Fibroblast of villous mesenchyme (primary cell): ENCODE measurements at places on chromosomes 12 and 14. TPM values are rescaled to one million over a fixed set of nuclear protein-coding genes. Genes with fewer than 3 reads are reported as not detected.
A peak's percentile ranks its signal among the peaks of the same experiment; 100 is the strongest.

The CCDC77 gene
- total RNA-seq: 9.1 and 9.7 TPM in 2 replicates

GRCh38 chr14:27863166-27863565 is 903.4 kb upstream of the FOXG1 start:
- DNase-seq: no peak

GRCh38 chr12:59149995-59150642 is 229.8 kb upstream of the LRIG3 start:
- peak; percentile 87 for DNase-seq

DNA sequence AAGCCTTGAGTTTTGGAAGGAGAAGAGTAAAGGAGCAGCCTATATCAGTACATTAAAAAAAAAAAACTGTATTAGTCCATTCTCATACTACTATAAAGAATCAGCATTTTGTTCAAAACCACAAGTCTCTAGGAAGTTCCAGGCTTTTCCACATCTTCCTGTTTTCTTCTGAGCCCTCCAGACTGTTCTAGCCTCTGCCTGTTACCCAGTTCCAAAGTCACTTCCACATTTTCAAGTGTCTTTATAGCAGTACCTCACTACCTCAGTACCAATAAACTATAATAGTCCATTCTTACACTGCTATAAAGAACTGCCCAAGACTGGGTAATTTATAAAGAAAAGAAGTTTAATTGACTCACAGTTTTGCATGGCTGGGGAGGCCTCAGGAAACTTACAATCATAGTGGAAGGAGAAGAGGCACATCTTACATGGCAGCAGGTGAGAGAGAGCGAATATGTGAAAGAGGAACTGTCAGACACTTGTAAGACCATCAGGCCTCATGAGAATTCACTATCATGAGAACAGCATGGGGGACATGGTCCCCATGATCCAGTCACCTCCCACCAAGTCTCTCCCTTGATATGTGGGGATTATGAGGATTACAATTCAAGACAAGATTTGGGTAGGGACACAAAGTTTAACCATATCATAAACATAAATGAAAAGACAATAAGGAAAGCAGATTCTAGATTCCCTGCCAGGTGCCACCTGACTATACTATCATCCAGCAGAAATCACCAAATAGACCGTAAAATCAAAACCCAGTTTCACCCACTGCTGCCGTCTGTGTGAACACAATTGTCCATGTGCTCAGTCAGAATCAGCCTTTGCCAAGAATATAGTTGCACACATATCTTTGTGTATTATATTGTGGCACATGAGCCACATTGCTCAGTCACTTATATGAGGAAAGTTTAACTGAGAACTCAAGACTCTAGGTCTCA is 27.8 kb downstream of the TOGARAM1 start:
- DNase-seq: no peak

GRCh38 chr12:116637589-116638150 is 78.5 kb downstream of the MAP1LC3B2 start:
- DNase-seq: no peak

- no peak for DNase-seq
These were observed 477.9 kb downstream of the MED13L start for GRCh38 chr12:115799610-115800009.

- no peak for DNase-seq
These were observed 48.8 kb downstream of the A2M start for GRCh38 chr12:9066755-9067423.

The BATF gene
- not detected in 2 replicates for total RNA-seq

GRCh38 chr14:67357969-67358354 is 1.6 kb downstream of the ATP6V1D start:
- peak; percentile 38 for DNase-seq

DNA sequence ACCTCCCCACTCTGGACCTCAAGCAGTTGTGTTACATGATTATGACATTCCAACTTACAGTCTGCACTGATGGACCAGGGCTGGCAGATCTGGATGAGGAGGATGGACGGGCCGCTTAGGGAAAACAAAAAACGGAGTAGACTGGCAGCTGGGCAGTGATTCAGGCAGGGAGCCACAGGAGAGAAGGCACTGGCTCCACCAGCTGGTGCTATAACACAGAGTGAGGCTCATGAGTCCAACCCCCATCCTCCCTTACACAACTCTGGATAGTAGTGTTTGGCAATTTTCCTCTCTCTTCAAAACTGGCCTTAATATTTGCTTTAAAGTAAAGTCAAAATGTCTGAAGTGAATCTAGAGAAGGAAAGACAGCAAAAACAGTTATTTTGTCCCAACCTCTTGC is 9.7 kb upstream of the RIC8B start:
- DNase-seq: peak; percentile 55

DNA sequence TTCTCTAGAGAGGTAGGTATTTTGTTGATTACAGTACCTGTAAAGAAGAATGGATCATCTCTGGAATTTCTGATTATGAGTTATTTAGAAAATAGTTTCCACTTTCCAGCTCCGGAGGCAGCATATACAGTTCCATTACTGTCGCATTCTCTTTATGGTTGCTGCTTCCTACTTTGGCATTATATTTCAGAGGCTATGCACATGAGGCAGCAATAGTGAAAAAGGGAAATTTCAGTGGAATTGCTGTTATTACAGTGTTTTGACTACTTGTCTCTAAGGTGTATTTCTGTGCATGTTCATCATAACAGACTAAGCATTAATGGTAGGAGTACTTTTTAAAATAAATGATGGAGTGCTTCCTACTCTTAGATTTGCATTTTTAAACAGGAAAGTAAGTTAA is 10.2 kb downstream of the GNG2 start:
- DNase-seq: no peak

The PRH1 gene
- total RNA-seq: 30.2 and 32.9 TPM in 2 replicates

DNA sequence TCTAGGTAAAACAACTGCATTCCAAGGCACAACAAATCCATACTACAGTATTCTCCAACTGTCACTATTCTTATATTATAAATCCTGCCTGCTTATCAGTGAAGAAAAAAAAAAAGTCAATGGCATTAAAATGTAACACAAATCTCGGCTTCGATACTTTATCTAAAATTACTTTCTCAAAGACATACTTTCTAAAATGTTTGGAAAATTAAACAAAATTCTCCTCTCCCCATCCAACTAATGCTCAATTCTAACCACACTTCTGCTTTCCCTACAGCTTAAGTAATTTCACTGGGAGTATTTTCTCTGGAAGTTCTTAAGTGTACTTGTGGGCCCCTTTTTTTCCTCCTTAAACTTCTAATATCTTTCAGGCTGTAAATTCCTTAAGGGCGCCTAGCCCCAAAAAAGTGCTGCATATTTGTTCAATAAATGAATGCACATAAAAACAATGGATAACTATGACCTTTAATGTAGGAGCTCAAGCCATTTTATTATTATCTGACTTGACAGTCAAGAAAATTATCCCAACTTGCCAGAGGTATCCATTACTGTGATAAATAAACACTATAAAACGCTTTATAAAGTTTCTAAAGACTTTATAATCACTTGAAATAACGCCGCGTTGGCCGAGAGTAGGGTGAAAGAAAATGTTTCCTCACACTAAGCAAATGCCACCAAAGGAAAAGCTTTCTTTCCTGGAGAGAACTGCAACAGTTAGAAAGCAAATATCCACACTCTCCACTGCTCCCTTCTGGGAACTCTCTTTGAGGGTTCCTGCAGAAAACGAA is 977 bp downstream of the HEATR5A start:
- DNase-seq: peak; percentile 16

DNA sequence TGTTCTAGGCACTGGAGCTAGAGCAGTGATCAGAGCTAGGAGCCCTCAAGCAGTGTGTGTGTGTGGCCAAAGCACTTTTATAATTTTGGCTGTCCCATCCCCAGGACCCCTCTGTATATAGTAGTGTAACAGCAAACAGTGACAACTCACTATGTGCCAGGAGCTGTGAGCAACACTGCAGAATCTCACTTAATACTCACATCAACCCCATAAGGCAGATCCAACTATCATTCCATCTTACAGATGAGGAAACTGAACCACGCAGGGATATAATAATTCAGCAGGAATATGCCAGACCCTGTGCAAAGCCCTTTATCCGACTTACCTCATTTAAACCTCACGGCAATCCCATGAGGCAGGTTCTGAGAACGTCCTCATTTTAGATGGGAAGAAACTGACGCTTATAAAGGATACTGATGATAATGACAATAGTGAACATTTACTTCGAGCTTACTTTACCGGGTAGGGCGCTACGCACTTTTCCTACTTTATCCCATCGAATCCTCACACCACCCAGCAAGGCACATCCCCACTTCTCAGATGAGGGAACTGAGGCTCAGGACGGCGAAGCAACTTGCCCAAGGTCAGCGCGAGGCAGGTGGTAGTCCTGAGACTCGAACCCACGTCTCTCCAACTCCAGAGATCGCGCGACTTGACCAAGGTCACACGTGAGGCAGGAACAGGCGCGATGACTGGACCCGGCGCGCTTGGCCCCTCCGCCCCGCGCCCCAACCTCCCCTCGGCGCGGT is 687 bp downstream of the RAB35 start:
- DNase-seq: peak; percentile 31

GRCh38 chr14:35539969-35540368 is 6.0 kb downstream of the INSM2 start:
- no peak for DNase-seq

- no peak for DNase-seq
These were observed 62.8 kb downstream of the DAD1 start for GRCh38 chr14:22526218-22526617.

DNA sequence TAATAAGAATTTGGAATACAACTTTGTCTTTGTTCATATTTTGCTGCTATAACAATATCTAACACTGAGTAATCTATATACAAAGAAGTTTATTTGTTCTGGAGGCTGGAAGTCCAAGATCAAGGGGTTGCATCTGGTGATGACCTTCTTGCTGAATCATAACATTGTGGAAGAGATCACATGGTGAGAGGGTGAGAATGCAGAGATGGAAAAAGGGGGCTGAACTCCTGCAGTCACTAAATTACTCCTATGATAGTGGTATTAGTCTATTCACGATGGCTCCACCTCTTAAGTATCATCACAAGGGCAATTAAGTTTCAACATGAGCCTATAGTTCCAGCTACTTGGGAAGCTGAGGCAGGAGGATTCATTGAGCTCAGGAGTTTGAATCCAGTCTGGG is 4.5 kb upstream of the AKAP6 start:
- DNase-seq: no peak

GRCh38 chr14:69335371-69335771 is 62.7 kb downstream of the ERH start:
- no peak for DNase-seq

DNA sequence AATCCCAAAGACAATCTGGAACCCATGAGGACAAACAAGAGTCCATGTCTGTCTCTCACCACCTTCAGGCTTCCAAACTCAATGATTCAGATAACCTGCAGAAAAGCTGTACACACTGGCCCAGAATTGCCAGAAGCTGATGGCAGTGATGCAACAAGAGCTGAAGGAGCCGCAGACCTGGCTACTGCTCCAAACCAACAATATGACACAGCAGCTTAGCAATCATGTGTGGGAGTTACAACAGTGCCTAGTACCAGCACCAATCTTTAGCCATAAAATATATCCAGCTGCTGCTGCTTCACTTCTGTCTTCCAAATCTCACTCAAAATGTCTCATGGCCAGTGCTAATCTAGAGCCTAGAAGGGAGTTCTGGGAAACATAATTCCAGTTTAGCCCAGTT is 22.0 kb downstream of the RPS6KA5 start:
- DNase-seq: peak; percentile 62

The TPH2 gene
- total RNA-seq: not detected in 2 replicates

The MYF6 gene
- not detected in 2 replicates for total RNA-seq

DNA sequence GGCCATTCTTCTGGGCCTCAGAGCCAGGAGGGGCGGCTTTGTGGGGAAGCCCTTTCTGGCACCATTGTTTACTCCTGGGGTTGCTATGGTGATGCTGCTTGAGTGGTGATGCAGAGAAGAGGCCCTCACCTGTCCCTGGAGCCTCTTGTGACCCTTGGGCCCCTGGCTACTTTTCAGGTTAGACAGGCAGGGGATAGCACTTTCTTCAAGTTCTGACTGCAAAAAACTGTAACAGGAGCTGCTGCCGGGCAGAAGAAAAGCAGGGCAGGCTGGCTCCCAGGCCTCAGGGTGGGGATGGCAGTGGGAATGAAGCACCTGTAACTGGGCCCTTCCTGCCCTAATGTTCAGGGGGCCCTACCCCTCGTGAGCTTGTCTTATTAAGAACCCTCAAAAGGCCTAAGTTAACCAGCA is at the start of gene TEX52:
TEX52 (minus strand) TSS at position 19 of the 411 bp plus-strand sequence; CDS start at position 6, 13 bp downstream.
- DNase-seq: no peak

DNA sequence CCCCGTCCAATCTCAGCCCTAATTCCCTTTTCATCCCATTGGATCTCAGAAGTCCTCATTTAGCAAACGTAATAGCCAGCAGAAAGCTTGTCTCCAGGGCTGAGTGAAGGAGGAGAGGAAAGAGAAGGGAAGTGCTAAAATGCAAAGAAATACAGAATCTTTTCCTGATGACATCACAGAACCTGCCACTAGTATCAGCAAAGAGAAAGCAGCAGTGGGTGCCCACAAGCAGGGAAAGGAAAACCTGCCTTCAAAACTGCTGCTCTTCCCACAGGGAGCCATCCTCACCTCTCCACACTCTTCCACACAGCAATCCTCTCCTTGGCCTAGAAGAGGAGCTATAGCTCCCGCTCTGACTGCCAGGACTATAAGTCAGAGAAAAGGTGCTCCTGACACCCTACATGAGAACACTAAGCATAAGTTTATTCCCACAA is 11.3 kb downstream of the MED13L start:
- peak; percentile 29 for DNase-seq

- DNase-seq: no peak
These were observed 285.7 kb downstream of the RMST start for GRCh38 chr12:97748298-97748697.

DNA sequence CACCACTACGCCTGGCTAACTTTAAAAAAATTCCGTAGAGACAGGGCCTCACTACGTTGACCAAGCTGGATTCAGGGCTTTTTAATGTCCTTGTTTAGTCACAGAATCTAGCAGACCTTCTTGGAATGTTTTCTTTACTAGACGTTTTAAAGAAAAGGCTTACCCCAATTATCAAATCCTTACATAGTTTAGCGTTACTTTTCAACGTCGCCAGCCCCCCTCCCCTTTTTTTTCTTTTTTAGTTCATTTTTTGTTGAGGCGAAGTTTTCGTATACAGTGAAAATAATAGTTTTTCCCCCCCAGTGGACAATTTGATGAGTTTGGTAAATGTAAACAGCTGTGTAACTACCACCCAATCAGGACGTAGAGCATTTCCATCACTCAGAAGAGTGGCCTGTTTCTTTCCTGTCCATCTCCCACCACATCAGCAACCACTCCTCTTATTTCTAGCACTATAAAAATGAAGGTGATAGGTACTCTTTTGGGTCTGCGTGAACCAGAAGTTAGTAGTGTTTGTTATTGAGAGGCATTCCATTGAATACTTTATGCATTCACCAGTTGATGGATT is 753 bp upstream of the DLGAP5 start:
- no peak for DNase-seq

The SERPINA10 gene
- not detected in 2 replicates for total RNA-seq

The ASCL4 gene
- not detected in 2 replicates for total RNA-seq
